ENCODE measurements at places on chromosomes 5 and 9. TPM values are rescaled to one million over a fixed set of nuclear protein-coding genes. Genes with fewer than 3 reads are reported as not detected.
A peak's percentile ranks its signal among the peaks of the same experiment; 100 is the strongest.

DNA sequence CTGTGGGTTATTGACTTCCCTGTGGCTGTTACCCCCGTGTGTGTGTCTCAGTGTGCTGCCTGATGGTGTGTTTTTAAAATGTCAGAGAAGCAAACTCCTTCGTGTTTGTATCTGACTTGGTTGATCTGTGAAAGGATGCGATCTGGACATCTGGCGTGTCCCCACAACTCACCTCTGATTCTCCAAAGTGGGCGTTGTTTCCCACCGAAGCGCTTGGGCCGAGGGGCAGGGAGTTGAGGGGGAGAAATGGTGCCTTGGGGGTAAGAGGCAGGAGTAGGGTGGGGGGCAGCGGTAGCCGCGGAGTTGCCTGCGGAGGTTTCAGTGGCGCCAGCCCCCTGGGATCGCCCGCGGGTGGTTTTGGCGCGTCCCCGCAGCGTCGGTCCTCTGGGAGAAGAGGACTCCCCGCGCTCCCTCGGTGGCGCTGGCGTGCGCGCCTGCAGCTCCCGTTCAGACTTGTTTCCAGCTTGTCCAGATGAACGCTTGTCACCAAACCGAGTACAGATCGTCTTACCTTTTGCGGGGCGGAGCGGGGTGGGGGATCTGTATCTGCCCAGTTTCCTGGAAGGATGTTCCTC, 1.1 kb downstream of the MAST4 start:
- peak; percentile 14 for DNase-seq

DNA sequence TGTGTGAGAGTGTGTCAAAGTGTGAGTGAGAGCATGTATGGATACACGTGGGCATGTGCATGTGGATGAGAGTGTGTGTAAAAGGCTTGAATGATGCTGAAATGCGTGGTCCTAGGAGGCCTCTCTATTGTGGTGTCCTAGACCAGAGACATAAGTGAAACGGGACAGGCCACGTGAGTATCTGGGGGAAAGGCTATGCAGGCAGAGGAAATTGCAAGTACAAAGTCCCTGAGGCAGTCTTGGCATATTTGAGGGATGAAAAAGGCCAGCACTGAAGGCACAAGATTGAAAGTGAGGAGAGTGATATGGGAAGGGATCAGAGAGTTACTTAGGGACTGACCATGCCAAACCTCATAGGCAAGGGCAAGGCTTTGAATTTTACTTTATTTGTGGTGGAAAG, 67.2 kb upstream of the CCDC152 start:
- DNase-seq = no peak

DNA sequence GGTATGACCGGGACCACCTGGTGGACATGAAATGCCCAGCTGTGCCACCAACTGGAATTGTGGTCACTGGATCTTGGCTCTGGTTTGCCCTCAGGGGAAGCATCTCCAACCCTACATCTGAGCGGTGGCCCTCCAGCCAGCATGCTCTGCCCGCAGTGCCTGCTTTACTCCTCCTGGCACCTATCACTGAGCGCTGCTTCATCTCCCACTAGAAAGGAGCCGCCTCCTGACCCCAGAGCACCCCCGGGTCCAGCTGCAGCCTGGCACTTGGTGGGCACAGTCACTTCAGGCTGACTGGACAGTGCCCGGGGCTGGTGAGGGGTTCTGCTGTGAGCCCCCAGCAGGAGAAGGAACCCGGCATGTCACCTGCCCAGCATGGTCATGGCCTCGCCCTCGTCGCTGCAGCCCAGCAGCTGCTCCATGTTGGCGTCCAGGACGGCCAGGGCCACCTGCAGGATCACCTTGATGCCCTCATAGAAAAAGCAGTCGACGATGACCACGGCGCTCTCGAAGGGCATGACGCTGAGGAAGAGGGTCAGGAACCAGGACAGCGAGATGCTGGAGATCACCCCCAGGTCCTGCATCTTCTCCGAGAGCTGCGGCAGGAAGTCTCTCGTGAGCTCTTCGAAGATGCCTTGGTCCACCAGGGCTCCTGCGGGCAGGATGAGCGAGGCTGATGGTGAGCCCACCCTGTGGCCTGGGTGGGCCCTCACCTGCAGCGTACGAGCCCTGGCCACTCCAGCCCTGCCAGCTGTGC, 16.1 kb upstream of the MRNIP start:
- no peak for DNase-seq

IL17B gene
- not detected for total RNA-seq

DNA sequence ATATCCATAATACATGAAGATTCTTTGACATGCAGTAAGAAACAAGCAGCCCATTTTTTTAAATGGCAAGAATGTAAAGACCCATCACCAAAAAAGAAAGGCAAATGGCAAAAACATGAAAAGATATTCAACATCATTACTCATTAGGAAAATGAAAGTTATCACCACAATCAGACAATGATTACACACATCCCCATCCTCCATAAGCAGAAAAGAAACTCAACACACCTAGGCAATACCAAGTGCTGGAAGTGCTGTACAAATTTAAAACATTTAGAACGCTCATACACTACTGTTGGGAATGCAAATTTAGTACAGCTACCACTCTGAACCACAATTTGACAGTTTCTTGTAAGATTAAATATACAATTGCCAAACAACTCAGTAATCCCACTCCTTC, 466.7 kb downstream of the ACTL7B start:
- DNase-seq = no peak

DNA sequence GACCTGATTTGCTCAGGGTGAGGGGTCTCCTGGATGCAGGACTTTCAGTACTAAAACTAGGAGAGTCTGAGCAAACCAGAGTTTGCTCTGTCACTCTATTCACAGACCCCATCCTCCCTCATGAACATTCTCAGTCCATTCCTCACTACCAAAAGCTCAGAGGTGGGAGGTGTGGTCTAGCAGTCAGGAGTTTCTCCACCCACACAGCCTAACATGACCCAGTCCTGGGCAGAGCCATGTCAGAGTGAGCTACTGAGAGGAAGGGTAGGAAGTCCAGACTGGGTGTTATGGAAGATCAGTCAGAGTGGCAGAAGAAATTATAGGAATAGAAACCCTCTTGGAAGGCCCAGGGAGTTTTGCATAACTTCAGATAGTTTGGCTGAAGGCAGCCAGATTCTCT, 113.3 kb upstream of the GRAMD2B start:
- no peak for DNase-seq

ROR2 gene
- total RNA-seq = 0.17 TPM

OBP2B gene
- total RNA-seq = not detected

DNA sequence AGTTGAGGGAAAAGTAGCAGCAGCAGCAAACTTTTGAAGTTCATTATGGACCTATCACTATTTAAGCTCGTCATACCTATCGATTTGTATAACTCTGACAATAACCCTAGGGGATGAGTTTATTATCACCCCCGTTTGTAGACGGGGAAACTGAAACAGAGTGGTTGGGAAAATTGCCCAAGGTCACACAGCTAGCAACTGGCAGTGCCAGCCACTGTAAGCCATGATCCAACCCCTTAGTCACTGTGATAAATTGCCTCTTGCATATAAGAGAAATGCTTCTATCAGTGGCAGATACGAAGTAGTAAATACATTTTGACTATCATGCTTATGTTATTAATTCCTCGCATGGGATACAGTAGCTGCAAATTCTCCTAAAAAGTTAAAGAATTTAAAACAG, 73.3 kb upstream of the ATP10B start:
- DNase-seq = no peak

DNA sequence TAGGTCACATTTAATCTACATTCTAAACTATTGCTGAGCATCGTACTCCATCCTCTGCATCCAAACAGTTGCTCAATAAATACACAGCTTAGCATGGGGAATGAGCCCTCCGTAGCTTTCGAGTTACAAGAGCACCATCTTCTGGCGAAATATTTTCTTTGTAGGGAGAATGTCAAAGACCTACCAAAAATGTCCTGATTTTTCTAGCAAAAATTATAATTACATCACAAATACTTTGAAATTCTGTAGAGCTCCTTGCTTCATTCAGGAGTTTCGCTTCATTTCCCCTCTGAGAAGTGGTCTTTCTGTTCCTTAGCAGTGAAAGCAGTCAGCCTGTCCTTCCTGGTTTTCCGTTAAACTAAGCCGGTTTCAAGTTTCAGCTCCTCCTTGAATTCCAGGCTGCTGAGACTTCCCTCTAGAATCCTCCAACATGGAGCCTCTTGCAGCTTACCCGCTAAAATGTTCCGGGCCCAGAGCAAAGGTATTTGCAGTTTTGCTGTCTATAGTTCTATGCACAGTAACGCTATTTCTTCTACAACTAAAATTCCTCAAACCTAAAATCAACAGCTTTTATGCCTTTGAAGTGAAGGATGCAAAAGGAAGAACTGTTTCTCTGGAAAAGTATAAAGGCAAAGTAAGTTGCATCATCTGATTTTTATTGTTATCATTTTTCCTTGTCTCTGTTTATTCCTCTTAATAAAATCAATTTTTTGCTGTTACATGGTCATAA, at the start of gene GPX8:
TSS of gene GPX8 (plus strand) at position 409 of the 730 bp plus-strand sequence. CDS start at position 431, 22 bp downstream.
- DNase-seq = peak; percentile 13

DNA sequence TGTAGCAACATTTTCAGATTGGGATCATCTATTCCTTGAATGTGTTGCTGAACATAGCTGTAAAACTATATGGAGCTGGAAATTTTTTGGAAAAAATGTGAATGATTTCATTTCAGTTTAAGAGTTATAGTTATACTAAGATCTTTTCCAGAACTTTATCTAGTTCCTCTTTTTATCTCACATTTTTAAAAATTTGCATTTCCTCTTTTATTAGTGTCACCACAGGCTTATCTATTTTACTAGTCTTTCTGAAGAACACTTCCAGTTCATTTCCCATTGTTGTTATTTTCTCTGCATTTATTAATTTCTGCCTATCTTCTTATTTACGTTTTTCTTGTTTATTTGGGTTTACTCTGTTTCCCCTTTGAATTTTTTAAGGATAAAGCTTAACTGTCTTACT, 46.0 kb upstream of the FSTL4 start:
- DNase-seq = no peak

DNA sequence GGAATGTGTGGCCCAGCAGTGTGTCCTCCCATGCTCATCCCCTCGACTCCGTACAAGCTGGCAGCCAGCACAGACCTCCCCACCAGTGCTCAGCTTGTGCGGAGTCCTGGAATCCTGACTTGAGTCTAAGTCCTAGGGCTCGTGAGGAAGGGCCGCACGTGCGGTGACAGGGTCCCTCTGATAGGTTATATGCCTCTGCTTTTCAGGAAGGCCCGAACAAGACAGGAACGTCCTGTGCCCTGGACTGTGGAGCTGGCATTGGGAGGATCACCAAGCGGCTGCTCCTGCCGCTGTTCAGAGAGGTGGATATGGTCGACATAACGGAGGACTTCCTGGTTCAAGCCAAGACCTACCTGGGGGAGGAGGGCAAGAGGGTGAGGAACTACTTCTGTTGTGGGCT, 7.9 kb downstream of the NTMT1 start:
- no peak for DNase-seq

DNA sequence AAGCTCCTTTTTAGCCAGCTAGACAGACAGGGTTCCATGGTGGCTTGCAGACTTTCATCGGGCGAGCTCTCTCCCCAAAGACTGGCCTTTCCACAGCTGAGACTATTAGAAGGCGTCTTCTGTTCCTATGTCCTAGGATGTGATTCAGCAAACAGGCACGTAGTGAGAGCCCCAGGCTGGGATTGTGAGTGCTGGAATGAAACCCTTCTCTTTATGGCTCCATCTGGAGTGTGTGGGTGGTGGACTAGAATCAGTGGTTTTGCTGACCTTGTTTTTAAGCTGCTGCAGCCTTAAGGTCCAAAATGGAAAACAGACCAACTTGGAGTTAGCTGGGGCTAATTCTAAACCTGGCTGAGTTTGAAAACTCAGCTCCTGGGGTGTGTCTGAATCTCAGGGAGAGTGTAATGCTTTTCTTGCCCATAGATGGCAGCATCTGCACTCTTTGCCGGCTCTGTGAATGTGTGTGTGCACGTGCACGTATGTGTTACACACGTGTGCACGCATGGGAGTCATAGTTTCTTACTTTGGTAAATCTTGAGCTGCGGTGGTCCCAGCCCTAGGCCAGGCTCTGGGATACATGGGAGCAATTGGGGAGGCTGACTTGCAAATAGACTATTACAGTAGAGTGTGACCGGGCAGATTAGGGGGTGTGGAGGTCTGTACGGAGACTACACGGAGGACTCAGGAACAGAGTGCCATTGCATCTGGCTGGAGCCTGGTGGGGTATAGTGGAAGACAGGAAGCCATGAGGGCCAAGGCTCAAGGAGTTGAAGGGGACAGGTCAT, 10.7 kb downstream of the GSN start:
- peak; percentile 59 for DNase-seq

SNCAIP gene
- not detected for total RNA-seq

LCN9 gene
- total RNA-seq = not detected

TLX3 gene
- total RNA-seq = not detected

DNA sequence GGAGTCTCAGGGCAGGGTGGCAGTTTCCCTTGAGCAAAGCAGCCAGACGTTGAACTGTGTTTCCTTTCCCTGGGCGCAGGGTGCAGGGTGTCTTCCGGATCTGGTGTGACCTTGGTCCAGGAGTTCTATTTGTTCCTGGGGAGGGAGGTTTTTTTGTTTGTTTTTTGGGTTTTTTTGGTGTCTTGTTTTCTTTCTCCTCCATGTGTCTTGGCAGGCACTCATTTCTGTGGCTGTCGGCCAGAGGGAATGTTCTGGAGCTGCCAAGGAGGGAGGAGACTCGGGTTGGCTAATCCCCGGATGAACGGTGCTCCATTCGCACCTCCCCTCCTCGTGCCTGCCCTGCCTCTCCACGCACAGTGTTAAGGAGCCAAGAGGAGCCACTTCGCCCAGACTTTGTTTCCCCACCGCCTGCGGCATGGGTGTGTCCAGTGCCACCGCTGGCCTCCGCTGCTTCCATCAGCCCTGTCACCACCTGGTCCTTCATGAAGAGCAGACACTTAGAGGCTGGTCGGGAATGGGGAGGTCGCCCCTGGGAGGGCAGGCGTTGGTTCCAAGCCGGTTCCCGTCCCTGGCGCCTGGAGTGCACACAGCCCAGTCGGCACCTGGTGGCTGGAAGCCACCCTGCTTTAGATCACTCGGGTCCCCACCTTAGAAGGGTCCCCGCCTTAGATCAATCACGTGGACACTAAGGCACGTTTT, 3.5 kb upstream of the PHYHD1 start:
- no peak for DNase-seq

DNA sequence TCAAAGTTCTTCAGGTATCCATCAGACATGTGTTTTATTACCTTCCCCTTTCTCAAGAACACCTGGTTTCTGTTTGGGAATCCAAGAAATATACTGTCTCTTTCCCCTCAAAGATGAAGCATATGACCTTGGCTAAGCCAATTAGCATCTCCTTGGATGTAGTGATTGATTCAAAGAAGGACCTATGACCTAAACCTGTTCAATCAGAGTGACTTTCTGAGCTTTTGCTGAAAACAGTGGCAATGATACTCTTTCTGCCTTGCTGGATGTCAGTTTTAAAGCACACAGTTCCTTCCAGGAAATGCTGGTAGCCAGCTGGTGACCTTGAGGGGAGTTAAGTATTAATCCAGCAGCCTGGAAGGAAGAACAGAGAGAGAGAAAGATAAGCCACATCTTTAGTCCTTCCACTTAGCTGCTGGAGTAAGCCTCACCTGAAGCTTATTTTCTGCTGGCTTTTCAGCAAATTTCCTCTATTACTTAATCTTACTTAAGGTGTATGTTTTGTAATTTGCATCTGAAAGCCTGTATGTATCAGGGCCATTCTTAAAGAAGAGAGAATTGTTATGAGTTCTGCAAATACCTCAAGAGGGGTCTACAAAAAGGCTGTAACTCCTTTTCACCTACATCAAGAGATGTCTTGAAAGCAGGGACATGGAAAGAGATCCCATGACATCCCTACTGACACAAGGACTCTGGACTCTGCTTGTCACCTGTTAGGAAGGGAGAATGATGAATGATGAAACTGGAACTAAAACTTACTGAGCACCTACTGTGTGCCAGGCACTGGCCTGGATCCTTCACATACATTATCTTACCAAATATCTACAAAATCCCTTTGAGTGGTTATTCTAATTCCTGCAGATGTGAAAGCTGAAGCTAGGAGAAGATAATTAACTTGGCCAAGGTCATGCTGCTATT, 35.2 kb upstream of the PIK3R1 start:
- DNase-seq = no peak

PCDHGB2 gene
- total RNA-seq = 10.9 TPM

Data from OCI-LY7 (cell line).